Ovary (tissue), 10 donors: ENCODE measurements at places on chromosomes 7 and 10. TPM values are rescaled to one million over a fixed set of nuclear protein-coding genes. Genes with fewer than 3 reads are reported as not detected.

GRCh38 chr7:81604808-81605174, 165.1 kb downstream of the HGF start:
- no peak for DNase-seq

GRCh38 chr10:98463016-98463415, 16.3 kb upstream of the HPS1 start:
- no peak for DNase-seq

DNA sequence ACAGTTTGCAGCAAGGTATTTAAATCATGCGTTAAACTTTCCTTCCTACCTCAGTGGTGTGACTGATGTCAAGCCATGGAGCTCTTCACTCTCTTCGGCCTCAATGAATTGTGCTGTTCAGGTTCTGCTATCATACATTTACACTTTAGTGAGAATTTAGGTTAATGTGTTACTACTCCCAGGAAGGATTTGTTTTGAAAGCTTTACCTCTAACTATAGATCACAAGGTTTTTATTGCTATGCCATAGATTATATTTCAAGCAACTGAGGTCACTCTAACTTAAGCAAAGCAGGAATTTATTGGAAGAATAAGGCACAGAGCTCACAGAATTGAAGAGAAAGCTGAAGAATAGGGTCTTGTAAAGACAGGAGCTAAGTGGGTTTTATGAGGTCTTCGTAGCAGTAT, 11.0 kb upstream of the ADD3 start:
- DNase-seq, result no peak

DNA sequence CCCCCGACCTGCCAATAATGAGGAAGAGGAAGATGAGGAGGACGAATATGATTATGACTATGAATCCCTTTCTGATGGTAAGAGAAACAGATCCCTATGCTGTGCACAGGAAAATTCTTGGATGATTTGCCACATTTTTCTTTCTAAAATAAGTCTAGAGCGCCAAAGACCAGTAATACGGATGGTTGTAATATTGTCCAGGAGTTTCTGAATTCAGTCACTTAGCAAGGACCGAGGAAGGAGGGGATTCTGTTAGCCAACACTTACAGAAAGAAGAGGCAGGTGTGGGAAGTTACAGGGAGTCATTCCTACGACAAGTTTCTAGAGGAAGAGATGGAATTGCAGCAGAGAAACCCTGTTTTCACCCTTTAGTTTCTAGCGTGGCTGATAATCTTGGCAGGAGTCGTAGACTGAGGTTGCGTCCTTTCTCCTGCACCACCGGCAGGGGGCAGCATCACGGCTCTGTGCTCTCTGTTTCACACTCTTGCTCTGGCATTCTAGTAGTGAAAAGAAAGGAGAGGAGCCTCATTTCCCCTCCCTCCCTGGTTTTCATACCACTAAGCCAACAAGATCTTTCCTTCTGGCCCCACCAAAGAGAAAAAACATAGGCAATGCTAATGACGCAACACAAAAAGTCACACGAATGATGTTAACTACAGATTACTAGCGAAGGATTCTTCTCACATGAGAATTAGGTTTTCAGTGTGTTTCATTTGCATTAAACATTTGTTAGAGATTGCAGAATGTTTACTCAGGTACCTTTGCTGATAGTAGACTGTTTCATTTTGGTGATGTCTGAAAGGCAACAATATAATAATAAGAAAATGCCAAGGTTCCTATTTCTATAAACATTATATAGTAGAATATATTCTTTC, 82.7 kb downstream of the NOC3L start:
- no peak for DNase-seq

DNA sequence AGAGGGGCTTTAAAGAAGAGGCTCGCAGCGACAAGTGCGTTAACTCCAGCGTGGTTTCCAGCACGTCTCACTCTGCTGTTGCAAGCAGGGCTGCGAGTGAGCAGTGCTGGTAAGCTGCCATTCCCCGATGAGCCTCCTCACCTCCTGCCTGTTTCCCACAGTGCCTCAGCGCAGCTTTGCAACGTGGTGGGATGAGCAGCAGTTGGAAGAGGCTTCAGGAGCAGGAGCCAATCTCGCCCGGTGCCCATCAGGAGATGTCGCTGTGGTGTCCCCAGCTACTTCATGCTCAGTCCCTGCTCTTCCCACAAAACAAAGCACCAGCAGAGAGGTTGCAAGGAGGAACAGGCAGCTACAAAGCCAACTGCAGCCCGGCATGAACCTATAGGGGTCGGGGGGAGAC, 2.4 kb upstream of the ADARB2 start:
- DNase-seq, result no peak

DNA sequence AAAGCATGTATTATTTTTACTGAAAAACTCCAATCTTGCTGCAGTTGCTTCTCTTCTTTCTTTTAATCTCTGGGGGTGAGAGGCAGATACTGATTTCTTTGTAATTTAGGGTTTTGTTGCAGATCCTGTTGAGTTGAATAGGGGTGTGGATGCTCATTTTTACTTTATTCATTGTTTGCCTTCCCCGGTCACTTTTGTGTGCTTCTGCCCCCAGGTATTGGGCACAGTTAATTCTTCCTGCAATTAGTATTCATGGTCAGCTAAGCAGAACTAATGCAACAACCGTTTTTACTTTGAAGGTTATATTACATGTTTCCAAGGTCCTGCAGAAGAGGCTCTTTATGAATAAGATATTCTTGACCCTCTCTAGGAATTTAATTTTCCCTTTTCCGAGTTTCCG, 96.4 kb downstream of the BUB3 start:
- no peak for DNase-seq

The TRIM50 gene
- not detected for total RNA-seq

DNA sequence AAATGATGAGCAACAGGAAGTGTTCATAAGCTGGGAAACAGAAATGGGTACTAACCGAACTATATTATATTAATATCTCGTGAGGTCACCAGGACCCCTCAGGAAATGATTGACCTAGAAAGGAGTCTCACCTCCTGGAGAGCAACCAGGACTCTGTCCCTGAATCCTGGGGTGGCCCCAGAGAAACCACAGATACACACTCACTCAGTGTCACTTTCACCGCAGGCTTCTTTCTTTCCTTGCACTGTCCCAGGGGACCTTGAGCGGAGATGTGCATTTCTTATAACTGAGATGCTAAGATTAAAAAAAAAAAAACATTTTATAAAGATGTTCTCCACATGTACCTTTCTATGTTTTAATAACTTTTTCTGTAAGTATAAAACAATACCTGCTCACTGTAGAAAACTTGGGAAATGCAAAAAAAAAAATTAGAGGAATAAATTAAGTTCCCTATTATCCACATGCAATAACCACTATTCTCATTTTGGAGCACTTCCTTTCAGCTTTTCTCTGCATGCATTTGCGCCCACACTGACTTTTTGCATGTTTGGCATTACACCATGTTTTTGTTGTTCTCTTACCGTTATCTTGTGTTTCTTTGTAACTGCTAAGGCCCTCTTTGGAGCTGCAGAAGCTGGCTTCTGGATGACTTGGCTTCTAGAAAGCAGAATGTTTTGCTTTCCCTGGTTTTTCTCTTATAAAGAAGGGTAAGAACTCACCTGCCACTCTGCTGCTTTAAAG, 15.0 kb downstream of the NOD1 start:
- no peak for DNase-seq

GRCh38 chr7:143199040-143199439, 15.8 kb downstream of the TAS2R39 start:
- DNase-seq, result no peak

GRCh38 chr10:3056280-3057037, 10.9 kb upstream of the PFKP start:
- DNase-seq, result no peak

DNA sequence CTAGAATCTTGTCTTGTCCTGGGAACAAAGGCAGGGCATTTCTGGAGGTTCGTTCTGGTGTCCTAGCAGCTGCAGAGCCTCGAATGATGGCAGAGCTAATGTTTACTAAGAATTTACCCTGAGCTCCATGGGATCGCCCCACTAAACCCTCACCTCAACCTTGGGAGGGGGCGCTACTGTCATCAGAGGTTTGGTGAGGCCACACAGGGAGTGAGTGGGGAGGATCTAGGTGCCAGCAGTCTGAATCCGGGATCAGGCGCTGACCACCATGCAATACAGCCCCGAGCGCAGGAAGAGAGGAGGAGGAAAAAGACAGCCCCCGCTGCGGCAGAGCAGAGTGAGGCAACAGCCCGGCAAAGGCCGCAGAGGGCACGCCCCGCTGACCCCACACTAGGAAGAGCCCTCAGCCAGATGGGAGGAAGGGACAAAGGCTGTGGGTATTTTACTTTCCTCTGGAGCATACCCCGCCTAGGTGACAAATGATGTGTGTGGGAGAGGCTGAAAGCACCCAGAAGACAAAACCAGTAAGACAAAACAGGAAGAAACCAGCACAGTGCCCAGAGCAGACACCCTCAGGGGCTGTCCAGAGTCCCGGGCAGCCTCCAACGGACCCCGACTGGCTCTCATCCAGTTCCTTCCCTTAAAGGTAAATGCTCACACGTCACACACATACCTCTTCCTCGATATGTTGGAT, 103.5 kb downstream of the FAM53B start:
- peak; percentile 68 for DNase-seq

DNA sequence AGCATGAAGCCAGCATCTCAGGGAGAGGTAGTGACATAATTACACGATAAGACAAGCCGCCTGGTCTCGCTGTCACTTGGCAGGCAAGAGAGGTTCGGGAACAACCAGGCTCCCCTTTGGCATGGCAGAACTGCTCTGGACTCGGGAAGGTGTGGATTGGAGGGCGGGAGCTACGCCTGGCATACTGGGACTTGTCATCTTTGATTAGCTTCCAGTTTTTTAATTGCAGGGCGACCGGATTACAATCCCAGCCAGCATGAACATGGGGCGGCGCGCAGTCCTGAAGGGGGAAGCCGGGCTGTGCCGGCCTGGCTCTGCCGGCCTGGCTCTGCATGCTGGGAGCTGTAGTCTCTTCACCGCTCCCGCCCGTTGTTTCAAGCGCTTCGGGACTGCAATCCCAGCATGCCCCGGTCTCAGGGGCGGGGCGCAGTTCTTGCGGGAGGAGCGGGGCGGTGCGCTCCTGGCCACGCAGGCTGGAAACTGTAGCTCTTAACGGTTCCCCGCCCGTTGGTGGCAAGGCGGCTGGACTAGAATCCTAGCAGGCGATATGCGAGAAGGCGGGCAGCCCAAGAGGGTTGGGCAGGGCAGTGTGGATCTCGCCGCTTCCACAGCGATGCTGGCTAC, 45.5 kb upstream of the ZNF716 start:
- peak; percentile 75 for DNase-seq

- no peak for DNase-seq
Observed at GRCh38 chr10:53700278-53700677, 927.7 kb upstream of the MBL2 start.

DNA sequence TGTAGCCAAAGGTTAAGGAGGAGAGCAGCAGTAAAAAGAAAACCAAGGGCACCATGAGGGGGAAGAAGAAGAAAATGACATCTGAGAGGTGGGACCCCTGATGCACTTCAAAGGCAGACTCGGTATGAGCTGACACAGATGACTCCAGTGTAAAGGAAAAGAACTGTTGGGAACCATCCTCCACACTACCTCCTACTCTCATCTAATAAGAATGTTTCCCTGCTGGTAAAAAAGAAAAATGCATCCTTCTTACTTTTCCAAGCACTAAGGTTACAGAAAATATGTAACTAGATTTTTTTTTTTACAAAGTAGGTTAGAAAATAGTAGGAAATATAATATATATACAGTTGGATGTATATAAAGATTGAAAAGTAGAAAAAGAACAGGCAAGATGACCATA, 16.9 kb downstream of the TAS2R41 start:
- DNase-seq, result no peak

The BLNK gene
- total RNA-seq, result 1.2 TPM

The PIK3AP1 gene
- total RNA-seq, result 7.8 TPM

The EXOSC1 gene
- total RNA-seq, result 26.1 TPM

GRCh38 chr7:106216923-106217542, 67.8 kb downstream of the NAMPT start:
- peak; percentile 70 for DNase-seq

DNA sequence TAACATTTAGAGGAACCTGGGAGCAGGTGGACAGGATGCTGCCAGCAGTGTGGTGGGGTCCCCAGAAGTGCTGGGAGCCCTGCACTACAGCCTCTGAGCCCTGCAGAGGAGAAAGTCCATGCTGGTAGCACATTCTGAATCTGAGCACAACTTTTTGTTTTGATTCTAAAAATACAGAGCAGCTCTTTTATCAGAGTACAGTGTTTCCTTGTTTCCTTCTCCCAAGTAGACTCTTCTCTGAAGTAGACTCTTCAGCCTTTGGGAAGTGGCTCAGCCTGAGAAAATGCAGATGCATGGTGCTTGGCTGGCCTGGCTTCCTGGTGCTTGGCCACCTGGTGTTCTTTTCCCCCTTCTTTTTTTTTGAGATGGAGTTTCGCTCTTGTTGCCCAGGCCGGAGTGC, 9.1 kb downstream of the ADCY1 start:
- DNase-seq, result no peak

GRCh38 chr7:154795437-154795836, 207.5 kb downstream of the PAXIP1 start:
- no peak for DNase-seq

DNA sequence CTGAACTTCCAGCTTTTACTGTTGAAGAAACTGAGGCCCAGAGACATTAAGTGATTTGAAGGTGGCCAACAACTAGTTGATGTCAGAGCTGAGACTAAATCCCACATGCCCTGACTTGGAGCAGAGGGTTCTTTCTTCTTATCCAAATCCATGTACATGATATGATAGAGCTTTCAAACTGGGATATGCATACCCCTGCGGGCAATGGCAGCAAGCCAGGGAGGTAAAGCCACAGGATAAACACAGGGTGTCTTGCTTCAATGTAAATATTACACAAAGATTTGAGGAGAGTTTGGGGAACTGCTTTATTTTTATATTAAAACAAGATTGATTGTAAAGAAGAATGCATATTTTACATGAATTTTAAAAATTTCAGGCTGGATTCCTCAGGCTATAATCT, 2.3 kb upstream of the LRRC72 start:
- no peak for DNase-seq

The CLCN1 gene
- total RNA-seq, result not detected

The SEMA3E gene
- 0.36 TPM for total RNA-seq

GRCh38 chr10:69537449-69537848, 35.8 kb downstream of the NEUROG3 start:
- no peak for DNase-seq

The SKIDA1 gene
- total RNA-seq, result 1.1 TPM

- no peak for DNase-seq
Observed at GRCh38 chr7:45681596-45682357, 107.6 kb downstream of the ADCY1 start.

DNA sequence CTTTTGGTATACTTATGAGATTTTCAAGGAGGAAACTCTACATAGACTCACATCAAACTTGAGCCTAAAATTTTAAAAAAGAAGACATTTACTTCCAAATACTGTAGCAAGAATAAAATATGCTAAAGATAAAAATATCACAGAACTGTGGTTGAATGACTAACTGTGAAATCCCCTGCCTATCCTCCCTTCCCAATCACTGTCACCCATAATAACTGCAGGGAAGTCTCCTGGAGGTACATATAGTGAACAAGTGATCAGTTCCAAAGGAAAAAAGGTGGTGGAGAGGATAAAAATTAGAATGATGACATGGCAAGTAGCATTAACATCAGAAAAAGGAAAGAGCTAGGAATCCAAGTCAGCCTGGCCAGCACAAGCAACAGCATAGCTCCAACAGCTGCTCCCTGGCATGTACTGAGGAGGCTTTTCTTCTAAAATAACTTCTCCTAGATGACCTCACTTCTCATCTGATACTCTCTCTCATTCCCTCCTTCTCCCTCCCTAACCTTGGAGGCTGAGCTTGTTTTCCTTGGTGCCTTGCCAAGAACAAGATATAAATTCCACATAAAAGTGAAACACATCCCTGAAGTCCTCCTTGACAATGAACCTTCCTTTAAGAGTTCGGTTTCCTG, 124.0 kb downstream of the IQUB start:
- DNase-seq, result peak; percentile 32

- DNase-seq, result peak; percentile 74
Observed at GRCh38 chr7:139034855-139035585, 822 bp downstream of the ZC3HAV1L start.

- no peak for DNase-seq
Observed at GRCh38 chr10:95830044-95830443, 74.1 kb downstream of the ENTPD1 start.
